ENCODE measurements at places on chromosomes 3 and 15. TPM values are rescaled to one million over a fixed set of nuclear protein-coding genes. Genes with fewer than 3 reads are reported as not detected.

DNA sequence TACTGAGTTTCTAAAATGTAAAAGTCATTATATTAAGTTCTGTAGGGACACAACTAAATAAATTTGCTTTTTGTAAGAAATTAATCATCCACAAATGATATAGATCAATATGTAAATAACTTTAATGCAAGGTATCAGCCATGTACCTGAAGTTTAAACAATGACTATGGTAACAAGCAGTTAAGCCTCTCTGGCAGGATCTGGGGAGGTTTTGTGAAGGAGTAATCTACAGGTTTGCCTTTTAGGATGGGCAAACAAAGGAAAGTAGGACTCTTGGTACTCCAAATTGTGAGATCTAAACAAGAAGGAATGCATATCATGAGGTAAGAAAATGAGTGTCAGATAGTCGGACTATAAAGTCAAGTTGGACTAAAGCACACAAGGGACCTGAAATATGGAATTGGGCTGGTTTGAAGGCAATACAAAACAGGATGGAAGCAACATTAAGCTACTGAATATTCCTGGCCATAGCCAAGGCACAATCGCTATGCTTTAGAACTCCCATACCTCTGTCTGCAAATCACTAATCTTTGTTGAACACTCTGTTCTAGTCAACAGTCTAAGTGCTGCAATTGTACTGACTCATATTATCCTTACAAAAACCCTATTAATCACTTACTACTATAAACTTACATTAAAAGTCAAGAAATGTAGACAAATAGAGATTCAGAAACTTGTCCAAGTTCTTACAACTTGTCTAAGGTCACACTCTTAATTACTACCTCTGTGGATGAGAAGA is 412.8 kb downstream of the DIPK2A start:
- DNase-seq: no peak

DNA sequence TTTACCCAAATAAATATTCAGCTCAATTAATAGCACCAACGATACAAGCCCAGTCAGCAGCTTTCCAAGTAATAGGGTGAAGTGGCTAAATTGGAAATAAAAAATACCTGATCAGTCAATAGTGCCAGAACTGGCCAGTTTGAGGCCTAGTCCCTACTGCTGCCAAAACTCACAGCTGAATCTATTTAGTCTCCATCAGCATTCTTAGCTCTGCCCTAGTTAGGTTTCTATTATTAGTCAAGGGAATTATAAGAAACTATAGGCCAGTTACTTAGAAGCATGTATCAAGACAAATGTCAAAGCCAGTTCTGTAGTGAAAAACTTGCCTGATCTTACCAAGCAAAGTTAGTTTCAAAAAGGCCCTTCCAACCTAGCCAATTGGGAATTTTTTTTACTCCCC is 146.2 kb upstream of the ZBTB20 start:
- DNase-seq: no peak

DNA sequence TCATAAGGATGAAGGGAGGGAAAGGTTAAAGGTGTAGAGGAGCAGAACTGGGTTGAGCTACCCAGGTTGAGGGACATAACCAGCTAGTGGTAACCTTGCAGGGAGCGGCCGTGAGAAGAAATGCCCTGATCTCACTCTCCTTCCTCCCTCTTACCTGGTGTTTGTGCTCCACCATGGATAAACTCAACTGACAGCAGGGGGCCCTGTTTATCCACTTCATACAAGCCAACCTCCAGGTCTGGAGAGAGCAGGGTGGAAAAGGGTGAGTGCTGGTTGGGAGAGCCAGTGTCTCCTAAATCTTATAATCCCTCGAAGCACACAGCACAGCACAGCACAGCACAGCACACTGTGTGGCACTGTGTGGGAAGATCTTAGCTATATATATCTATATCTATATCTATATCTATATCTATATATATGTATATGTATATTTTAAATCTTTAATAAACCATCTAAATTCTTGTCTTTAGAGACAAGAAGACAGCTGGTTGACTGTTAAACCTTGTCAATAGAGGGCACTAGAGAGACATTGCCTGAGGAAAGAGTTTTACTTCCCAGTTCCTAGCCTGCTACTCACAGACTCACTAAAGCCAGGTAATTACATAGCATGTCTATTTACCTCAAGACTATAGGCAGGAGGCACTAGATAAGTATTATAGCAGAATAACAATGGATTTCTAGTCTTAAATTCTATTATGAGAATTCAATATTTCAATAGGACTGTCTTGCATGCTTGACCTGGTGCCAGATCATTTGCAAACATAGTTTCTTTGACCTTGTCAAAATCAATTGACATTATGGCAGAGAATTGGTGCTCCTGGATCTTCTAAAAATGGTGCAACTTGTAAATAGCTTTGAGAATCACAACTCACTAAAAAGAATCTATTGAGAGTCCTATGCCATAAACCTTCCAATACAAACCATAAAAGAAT is 21.7 kb upstream of the FMN1 start:
- DNase-seq: peak; percentile 28

DNA sequence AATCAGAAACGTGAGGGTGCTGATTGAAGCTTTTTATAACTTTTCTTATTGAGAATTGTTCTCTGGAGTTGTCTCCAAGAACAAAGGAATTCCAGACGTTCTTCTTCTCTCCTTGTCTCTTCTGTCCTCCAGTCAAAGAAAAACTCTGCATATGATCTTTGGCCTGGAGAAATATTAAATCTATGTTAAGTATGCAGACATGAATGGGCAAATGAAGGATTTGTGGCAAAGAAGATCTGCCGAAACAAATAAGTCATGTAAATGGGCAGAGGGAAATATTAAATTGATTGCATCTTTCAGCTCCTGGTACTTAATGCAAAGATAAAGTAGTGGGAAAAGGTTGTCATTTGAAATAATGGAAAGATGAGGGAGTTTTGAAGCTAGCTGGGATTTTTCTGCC is 74.9 kb downstream of the IGF1R start:
- no peak for DNase-seq

GRCh38 chr3:78287085-78287484 is 1247.2 kb downstream of the ROBO2 start:
- no peak for DNase-seq

GRCh38 chr15:48112242-48112641 is 8.5 kb upstream of the SLC24A5 start:
- DNase-seq: no peak

- DNase-seq: no peak
Measured at GRCh38 chr3:181906338-181906737, 194.6 kb downstream of the SOX2 start.

DNA sequence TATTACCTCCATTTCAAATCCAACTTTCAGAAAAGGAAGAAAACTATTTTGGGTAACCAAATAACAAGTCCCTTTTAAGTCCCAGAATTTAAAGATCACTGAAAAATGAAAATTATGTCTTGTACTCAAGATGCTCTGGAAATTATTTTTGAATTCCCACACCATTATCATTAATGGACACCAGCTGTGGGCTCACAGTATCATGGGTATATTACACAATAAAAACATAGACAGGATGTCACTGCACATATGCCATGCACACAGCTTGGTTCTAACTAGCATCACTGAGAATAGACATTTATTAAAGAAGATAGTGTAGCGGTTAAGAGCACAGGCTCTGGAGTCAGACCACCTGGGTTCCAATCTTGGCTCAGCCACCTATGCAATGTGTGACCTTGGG is 130.4 kb downstream of the FRMD5 start:
- DNase-seq: no peak

DNA sequence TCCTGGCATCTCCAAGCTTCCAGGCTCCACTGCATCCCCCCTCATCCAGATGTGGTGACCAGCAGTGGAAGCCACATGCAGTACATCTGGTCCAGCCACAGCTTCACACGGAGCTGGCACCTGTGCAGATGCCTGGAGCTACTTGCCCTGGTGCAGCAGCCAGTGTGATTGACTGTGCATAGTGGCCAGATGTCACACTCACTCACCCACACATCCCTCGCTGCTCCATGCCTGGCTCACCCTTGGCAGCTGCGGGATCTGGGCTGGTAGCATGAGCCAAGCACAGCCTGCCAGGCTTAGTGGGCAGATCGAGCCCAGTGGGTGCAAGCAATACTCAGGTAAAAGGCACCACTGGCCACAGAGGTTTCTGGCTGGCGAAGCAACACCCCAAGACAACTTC is 398.0 kb upstream of the CNTN4 start:
- DNase-seq: no peak

DNA sequence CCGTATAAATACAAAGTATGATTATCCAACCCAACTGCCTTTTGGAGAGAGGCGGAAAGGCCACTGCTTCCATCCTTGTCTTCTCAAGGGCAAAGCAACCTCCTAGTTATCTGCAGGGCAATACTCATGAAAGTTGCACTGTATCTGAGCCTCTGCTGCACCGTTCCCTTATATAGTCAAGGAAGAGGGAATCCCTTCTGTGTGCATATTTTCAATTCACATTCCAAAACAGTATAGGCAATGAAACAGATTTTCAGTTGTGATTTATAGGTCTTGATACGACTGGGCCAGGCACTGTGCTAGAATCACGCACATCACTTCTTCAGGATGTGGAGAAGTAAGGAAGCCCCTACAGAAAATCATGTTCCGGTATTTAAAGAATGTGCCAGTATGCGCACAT is 455.7 kb downstream of the FOXP1 start:
- peak; percentile 28 for DNase-seq

GRCh38 chr15:85340321-85340665 is 40.1 kb upstream of the AKAP13 start:
- no peak for DNase-seq

- DNase-seq: no peak
Measured at GRCh38 chr3:57794501-57794900, 38.4 kb downstream of the SLMAP start.

DNA sequence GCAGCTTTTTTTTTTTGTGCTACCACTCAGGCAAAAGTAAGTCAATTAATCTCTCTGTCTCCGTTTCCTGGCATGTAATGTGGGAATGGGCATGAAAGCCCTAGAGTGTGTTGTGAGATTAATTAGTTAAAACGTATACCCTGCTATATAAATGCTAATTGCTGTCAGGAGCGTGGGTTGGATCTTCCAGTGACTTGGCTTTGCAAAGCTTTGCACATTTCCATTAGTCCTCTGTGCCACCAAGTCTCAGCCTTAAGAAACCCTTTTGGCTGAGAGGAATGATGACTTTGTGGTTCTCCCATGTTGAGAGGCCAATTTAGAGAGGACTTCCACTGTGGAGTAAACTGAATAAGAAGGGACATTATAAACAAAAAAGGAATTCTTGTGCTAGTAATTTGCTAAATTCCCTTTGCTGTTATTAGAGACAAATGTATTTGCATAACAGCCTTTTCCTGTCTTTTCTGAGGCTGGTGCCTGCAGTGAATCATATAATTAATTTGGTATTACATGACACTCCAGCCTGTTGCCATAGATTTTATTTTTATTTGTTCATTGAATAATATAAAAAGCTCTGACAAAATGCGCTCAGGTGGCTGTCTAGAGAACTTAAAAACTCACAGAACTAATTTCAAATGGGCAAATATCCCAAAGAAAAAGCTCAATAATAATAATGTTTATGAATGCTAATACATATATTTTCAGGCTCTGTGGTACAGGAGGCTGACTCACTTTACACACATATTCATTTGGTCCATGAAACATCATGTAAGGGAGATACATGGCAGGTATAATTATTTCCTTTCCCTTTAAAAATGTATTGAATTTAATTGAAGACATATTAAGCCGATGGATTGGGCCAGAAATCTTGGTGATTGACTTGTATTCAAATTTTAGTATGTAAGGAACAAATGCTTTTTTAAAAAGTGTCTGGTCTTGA is 82.7 kb downstream of the IL1RAP start:
- DNase-seq: no peak

- DNase-seq: no peak
Measured at GRCh38 chr15:42732095-42732827, 4.7 kb downstream of the CDAN1 start.

GRCh38 chr15:48712546-48712945 is 67.0 kb upstream of the FBN1 start:
- no peak for DNase-seq

GRCh38 chr3:131082871-131083863 is 56.5 kb downstream of the NEK11 start:
- peak; percentile 76 for DNase-seq

DNA sequence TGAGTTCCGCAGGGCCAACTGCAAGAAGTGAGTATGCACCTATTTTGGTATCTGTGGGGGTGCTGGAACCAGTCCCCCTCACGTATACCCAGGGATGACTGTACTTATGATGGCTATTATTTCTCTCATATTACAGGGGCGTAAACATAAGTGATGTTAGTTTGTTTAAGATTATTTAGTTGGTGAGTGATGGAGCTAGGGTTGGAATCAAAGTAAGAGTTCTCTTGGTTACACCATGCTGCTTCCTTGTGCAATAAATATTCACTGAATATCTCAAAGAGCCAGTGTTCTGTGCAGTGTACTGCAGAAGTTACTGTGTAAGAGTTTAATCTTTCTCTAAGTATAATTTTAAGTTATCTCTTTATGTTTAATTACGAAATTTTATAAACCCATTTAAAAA is 12.8 kb upstream of the UTS2B start:
- no peak for DNase-seq

DNA sequence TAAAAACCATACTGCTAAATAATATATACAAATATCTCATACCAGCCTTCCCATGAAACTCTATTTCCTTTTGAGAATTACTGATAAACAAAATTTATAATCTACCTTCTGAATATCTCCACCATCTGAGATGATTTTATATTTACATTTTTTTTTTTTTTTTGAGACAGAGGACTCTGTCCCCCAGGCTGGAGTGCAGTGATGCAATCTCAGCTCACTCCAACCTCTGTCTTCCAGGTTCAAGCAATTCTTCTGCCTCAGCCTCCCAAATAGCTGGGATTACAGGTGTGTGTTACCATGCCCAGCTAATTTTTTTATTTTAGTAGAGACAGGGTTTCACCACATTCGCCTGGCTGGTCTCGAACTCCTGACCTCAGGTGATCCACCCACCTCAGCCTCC is 42.8 kb upstream of the IGF2BP2 start:
- DNase-seq: no peak

- DNase-seq: no peak
Measured at GRCh38 chr3:153818338-153818737, 302.9 kb upstream of the ARHGEF26 start.

The TNK2 gene
- total RNA-seq: 8.7 TPM

The SNTN gene
- total RNA-seq: not detected

The TMEM41A gene
- 9.4 TPM for total RNA-seq

The RTP3 gene
- total RNA-seq: not detected

The GOLGA8S gene
- 0.48 TPM for total RNA-seq

The SOX14 gene
- not detected for total RNA-seq

The SCG5 gene
- total RNA-seq: 91.9 TPM

The TM2D3 gene
- 45.3 TPM for total RNA-seq

The GABRR3 gene
- not detected for total RNA-seq

The FMN1 gene
- 5.8 TPM for total RNA-seq

The RPL35A gene
- total RNA-seq: 934 TPM

The TMEM158 gene
- total RNA-seq: 160 TPM

The TYRO3 gene
- 13.8 TPM for total RNA-seq

The CGNL1 gene
- under 0.01 TPM for total RNA-seq
